HCT116 (cell line): ENCODE measurements at places on chromosomes 6 and 20.
A peak's percentile ranks its signal among the peaks of the same experiment; 100 is the strongest.

DNA sequence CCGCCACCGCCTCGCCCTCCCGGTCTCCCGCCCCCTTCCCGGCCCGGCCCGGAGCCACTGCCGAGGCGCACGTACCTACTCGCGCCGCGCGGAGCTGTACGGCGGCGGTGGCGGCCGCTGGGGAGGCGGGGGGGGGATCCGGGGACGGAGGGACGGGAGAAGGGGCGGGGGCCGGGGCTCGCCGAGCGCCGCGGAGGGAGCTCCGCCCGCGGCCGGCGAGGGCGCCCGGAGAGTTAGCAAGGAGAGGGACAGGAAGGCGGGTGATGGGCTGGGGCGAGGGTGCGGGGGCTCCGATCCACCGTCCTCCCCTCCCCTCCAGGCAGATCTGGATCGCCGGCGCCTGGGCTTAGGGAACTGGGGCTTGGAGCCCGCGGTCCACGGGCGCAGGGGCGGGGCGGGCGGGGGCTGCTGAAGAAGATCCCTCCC, 548 bp upstream of the TMEM74B start:
- no peak for DNase-seq

DNA sequence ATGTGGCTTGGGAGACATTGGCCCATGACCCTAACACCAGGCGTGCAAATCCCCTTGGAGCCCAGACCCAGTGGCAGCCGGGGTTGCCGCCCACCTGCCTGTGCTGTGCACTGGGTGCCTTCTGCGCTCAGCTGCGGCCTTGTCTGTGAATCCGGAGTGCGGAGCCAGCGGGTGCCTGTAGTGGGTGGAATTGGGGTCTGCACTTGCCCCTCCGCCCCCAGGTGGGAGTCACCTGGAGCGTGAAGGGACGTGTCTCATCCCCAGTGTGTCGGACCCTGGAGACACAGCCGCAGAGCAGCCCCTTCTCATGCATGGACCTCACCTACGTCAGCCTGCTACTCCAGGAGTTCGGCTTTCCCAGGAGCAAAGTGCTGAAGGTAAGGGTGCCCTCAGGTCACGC, 22.9 kb upstream of the PYGB start:
- DNase-seq = no peak

DNA sequence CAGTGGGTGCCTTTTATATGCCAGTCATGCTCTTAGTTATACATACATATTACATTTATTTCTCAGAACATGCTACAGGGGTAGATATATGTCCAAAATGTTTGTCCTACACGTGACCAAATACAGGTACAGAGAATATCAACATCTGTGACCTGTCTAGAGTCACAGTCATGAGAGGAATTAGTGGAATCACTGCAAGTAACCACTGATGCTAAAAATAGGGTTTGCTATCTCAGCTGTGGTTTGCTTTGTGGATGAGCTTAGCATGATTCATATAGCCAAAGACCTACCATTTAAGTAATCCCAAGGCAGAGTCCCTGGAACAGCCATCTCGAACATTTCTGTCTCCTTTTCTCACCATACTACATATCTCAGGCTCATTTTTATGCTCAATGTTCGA, 32.3 kb downstream of the GSTA3 start:
- DNase-seq = peak; percentile 29

DNA sequence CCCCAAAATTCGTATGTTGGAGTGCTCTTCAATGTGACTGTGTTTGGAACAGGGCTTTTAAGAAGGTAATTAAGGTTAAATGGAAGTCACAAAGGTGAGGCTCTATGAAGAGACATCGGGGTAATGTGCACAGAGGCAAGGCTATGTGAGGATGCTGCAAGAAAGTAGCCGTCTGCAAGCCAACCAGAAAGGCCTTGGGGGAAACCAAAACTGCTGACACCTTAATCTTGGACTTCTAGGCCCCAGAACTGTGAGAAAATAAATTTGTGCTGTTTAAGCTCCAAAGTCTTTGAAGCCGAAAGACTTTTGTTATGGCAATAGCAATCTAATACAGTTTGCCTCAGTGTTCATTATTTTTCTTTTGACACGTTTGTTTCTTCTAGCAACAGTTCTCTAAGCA, 2.4 kb upstream of the IRAK1BP1 start:
- no peak for DNase-seq

- no peak for DNase-seq
These were observed 21.8 kb downstream of the FOXA2 start for GRCh38 chr20:22562620-22563019.

DNA sequence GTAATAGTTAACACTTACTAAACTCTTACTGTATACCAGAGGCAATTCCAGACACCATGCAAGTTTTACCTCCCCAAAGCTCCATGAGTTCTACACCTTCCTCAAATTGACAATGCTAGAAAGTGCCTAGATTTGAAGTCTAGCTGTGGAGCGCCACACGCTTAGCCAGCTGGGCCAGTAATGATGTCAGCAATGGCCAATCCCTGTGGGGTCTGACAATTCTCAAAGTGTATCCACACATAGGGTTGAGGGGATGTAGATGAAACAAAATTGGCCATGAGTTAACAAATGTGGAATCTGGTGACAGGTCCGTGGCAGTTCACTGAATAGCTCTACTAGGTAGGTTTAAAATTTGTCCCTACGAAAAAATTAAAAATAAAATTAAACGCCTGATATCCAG, 1.3 kb downstream of the ZNF343 start:
- DNase-seq = no peak

DNA sequence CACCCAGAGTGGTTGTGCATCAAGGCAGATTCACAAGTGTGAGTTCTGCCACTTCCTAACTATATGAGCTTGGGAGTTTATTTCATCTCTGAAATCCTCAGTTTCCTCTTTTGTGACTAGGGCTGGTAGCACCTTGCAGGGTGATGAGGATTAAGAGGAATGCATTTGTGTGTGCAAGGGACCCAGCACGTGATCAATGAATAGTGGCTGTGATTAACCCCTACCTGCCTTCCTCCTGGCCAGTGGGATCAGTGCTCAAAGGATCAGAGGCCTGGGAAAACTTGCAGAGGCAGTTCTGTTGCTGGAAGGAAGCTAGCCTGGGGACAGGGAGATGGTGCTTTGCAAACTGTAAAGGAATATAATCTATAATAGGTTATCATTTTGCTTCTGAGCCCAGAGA, 7.3 kb downstream of the SDC4 start:
- DNase-seq = no peak
